ENCODE measurements at places on chromosomes 2 and 18. TPM values are rescaled to one million over a fixed set of nuclear protein-coding genes. Genes with fewer than 3 reads are reported as not detected.

Gene RAD51AP2
- 0.25 TPM for total RNA-seq

Gene MC2R
- total RNA-seq: not detected

Gene REG1A
- total RNA-seq: not detected

Gene HPCAL1
- total RNA-seq: 21.9 TPM

Gene FAM110C
- total RNA-seq: 7.4 TPM

Gene FLACC1
- 3.0 TPM for total RNA-seq

Gene CTNNA2
- 122 TPM for total RNA-seq

Gene TUBB8B
- not detected for total RNA-seq

Gene CCDC150
- 3.4 TPM for total RNA-seq

Gene CD207
- total RNA-seq: not detected

Gene TACR1
- total RNA-seq: 1.7 TPM

Gene KIAA2012
- 0.98 TPM for total RNA-seq

Gene UGT1A4
- total RNA-seq: not detected

Gene NEU2
- not detected for total RNA-seq

Gene PKDCC
- 9.6 TPM for total RNA-seq

Gene CCDC74B
- total RNA-seq: 4.7 TPM

Gene ANKRD36B
- 197 TPM for total RNA-seq

Data from temporal lobe (tissue), 4 donors.